ENCODE measurements at places on chromosomes 12 and 14.

- H3K4me1 ChIP-seq = no peaks in the 10 kb centered on the region
- no peaks in the 10 kb centered on the region for H3K36me3 ChIP-seq
- H3K27ac ChIP-seq = no peak overlapping the region
- no peak overlapping the region for H3K4me3 ChIP-seq
- H3K27me3 ChIP-seq = peaks cover 26% of the 10 kb centered on the region
- no peak for DNase-seq
These were observed 156.3 kb upstream of the TMCC3 start for GRCh38 chr12:94806617-94807016.

DNA sequence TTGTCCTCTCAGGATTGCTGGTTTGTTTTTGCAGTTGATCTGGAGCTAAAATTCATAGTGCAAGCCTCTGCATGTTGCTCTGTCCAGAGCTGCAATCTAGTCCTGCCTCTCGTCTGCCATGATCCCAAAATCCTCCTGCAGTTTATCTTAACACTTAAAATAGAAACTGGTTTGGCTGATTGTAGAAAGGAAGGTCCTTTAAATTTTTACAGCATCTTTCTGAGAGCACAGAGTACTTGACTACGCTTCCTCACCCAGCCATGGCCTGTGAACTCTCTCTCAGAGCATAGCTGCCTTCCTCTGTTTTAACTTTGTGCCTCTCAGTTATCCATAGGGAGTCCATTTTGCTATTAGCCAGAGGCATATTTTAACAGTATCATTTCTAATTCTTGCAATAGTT lies 877.1 kb downstream of the C12orf50 start:
- H3K36me3 ChIP-seq = no peaks in the 10 kb centered on the region
- no peaks in the 10 kb centered on the region for H3K27me3 ChIP-seq
- DNase-seq = no peak
- H3K27ac ChIP-seq = no peak overlapping the region
- H3K4me1 ChIP-seq = peaks cover 3% of the 10 kb centered on the region

DNA sequence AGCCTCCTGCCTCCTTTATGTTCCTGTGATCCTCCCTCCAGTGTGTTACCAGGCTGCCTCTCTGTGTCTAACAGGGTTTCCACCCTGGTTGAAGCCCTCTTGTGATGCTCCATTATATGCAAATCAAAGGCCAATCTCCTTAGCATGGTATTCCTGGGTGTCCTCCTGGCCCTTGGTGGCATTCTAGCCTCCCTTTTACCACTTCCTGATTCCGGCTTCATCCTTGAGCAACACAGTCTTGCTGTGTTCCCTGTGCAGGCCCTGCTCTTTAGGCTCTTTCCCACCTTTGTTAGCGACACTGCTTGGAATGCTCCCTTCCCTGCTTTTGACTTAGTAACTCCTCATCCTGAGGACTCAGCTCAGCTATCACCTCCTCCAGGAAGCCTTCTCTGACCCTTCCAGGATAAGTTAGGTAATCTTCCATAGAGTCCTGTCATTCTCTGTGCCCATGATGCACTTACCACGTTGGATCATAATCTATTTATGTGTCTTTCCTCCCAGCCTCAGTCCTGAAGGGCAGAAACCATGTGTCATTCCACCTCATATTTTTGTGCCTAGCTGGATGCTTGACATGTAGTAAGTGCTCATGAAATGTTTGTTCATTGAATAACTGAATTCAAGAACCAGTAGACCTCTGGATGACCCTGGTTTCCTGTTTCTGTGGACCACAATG lies 37.3 kb downstream of the PRKCH start:
- no peaks in the 10 kb centered on the region for H3K36me3 ChIP-seq
- DNase-seq = no peak
- H3K27ac ChIP-seq = no peak overlapping the region
- H3K4me1 ChIP-seq = peaks cover 5% of the 10 kb centered on the region

DNA sequence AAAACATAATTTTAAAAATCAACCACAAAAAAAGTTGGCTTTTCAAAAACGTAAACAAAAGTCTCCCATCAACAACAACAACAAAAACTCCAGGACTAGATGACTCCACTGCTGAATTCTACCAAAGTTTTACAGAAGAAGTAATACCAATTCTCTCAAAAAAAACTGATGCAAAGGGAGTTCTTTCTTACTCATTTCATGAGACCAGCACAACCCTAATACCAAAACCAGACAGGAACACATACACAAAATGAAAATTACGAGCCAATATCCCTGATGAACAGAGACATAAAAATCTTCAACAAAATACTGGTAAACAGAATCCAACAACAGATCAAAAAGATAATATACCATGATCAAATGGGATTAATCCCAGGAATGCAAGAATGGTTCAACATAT lies 147.3 kb downstream of the BTG1 start:
- H3K27ac ChIP-seq = no peak overlapping the region
- DNase-seq = no peak
- no peak overlapping the region for H3K4me3 ChIP-seq
- no peaks in the 10 kb centered on the region for H3K27me3 ChIP-seq
- H3K36me3 ChIP-seq = no peaks in the 10 kb centered on the region
- H3K4me1 ChIP-seq = peaks cover 6% of the 10 kb centered on the region

- H3K27me3 ChIP-seq = no peaks in the 10 kb centered on the region
- no peaks in the 10 kb centered on the region for H3K36me3 ChIP-seq
These were observed 101.9 kb downstream of the DACT1 start for GRCh38 chr14:58739674-58740073.

DNA sequence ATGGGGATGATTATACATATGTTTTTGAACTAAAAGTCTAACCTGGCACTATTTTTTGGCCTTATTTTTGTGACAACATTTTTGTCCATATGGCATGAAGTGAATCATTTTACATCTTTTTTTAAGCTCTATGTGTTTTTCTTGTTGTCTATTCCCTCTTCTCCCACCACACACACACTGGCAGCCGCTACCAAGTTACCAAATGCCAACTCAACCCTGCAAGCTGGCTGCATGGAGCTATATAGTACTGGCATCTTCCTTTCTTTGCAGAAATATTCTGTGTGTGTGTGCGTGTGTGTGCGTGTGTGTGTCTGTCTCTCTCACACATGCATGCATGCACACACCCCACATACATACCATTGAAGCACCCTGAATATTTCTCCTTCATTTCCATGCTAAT lies 278.9 kb upstream of the SOX5 start:
- no peaks in the 10 kb centered on the region for H3K27me3 ChIP-seq
- DNase-seq = no peak
- H3K4me3 ChIP-seq = no peak overlapping the region
- no peaks in the 10 kb centered on the region for H3K36me3 ChIP-seq

- no peak overlapping the region for H3K4me3 ChIP-seq
- H3K27me3 ChIP-seq = no peaks in the 10 kb centered on the region
- H3K27ac ChIP-seq = no peak overlapping the region
- DNase-seq = no peak
- no peaks in the 10 kb centered on the region for H3K4me1 ChIP-seq
These were observed 54.8 kb upstream of the C14orf180 start for GRCh38 chr14:104524726-104525125.

All from osteoblast (primary cell).